ENCODE measurements at places on chromosomes 5 and 9.

GRCh38 chr9:126781186-126782052 is 23.4 kb upstream of the ZBTB43 start:
- peak; percentile 78 for DNase-seq

- no peak for DNase-seq
These were observed 16.4 kb downstream of the MFAP3 start for GRCh38 chr5:154055201-154055600.

DNA sequence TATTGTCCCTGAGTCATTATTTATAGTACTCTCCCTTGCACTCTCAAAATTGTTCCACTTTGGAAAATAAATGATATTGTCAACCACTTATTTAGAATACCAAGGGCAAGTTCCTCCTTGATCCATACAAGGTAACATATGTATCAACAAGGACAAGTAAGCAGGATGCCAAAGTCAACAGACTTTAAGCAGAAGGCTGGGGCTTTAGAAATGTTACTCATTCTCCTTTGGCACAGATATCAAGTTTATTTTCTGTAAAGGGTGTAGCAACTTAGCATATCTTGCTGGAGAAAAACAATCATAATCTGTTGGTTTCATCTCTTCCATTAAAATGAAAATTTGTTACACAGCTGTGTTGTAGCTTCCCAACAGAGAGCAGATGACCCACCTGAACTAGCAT is 248.7 kb upstream of the SLC30A5 start:
- DNase-seq = no peak

DNA sequence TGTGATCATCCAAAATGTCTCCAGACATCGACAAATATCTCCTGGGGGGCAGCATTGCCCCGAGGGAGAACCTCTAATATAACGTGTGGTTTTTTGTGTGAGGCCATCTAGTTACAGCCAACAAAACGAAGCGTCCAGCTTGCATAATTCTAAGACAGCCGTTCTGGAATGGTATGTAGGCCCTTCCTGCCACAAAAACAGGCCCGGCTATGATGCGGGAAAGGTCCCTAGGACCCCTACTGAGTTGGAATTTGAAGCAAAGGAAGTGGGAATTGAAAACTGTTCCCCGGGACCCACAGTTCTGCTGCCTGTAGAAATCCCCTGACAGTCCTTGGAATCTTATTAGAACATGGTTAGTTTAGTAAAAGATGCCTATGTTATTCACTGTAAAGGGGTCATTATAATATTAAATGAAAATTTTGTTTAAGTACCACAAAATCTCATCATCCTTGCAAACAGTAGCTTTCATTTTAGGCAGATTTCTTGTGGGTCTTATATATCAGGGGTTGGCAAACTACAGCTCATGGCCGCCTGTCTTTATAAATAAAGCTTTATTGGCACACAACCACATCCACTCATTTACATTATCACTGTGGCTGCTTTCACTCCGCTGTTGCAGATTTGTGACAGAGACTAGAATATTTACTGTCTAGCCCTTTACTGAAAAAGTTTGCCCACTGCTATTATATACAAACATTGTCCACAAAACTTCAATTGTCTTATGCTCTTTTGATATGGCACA is 70.7 kb downstream of the MSX2 start:
- no peak for DNase-seq

GRCh38 chr5:68419637-68420452 is 204.3 kb downstream of the PIK3R1 start:
- no peak for DNase-seq

GRCh38 chr9:134442085-134442474 is 115.8 kb downstream of the RXRA start:
- DNase-seq = peak; percentile 67

GRCh38 chr9:124074746-124075145 is 63.2 kb downstream of the LHX2 start:
- DNase-seq = no peak

DNA sequence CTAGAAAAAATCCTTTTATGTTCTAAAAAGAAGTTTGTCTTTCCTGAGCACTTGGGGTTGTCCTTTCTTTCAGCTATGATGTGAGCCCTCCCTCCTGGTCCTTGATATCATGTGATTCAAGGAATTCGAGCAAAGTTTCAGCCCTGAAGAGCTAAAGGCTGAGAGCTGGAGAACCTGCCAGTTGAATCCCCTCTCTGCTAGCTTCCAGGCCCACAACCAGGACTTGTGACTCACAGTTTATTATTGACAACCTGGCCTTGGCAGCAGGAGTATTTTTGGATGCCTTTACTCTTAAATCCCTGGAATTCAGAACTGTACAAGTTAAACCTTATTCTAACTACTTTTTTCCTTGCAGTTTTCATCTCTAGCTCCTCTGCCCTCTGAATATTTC is 182.8 kb downstream of the SPOCK1 start:
- no peak for DNase-seq

- no peak for DNase-seq
These were observed 624 bp upstream of the RETREG1 start for GRCh38 chr5:16617274-16617968.

- DNase-seq = no peak
These were observed 21.1 kb upstream of the CPLX2 start for GRCh38 chr5:175850119-175850845.

DNA sequence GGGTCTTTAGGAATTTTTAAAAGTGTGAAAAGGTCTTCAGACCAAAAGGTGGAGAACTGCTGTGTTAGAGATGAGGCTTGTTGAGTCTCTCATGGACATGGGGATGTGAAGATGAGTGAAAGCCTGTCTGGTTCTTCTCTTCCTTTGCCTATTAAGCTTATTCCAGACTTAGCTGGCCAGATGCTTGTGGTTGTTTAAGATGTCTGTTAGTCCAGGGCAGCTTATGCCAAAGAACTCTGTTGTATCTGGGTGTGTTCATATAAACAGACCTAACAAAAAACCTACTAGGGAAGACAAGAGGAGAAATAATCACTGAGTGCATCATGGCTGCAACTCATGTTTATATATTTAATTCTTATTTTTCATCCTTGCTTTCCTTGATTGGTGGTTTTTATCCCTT is 57.5 kb upstream of the NCS1 start:
- no peak for DNase-seq

- no peak for DNase-seq
These were observed 2.9 kb downstream of the FOXE1 start for GRCh38 chr9:97855899-97856298.

GRCh38 chr9:87675906-87676515 is 49.9 kb upstream of the CTSL start:
- no peak for DNase-seq

- DNase-seq = no peak
These were observed 75.3 kb upstream of the IL12B start for GRCh38 chr5:159405611-159406031.

GRCh38 chr9:99582814-99583213 is 238.9 kb upstream of the NR4A3 start:
- no peak for DNase-seq

- no peak for DNase-seq
These were observed 810.6 kb downstream of the TLE4 start for GRCh38 chr9:80382211-80382891.

- DNase-seq = no peak
These were observed 475.2 kb downstream of the CDK5RAP2 start for GRCh38 chr9:120104771-120105170.

- no peak for DNase-seq
These were observed 310.4 kb downstream of the SLF1 start for GRCh38 chr5:94928891-94929290.

- DNase-seq = no peak
These were observed 643 bp downstream of the PLEKHG4B start for GRCh38 chr5:92401-93220.

GRCh38 chr9:120965344-120966012 is 38.9 kb upstream of the TRAF1 start:
- no peak for DNase-seq

DNA sequence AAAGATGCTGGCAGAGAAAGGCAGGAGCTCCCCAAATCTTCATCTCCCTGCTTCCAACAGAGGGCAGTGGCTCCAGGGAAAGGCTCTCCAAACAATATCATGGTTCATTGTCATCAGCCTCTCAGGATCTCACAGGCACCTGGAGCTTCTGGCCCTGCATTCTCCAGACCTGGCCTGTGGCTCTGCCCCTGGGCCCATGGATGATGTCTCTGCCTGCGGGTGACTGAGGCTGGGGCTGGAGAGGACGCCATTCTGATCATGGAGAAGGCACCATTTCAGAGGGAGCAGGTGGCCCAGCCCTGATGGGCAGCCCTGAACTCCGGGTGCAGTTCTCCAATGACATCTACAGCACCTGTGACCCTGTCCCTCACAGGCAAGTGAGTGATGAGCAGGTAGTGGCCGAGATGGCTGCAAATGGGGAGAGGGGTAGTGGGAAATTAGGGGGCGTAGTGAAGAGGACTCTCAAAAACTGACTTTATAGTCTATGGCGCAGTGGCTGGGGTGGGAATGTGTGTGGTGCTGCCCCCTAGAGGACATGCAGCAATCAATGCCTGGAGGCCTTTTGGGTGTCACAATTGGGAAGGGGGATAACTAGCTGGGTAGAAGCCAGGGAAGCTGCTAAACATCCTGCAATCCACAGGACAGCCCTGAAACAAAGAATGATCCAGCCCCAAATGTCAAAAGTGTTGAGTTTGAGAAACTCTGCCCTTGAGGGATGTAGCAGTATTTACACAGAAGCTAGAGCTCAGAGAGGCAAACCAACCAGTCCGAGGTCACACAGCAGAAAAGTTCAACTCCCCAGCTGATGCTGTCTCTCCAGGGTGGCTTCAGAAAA is 3.2 kb downstream of the SH3PXD2B start:
- no peak for DNase-seq

DNA sequence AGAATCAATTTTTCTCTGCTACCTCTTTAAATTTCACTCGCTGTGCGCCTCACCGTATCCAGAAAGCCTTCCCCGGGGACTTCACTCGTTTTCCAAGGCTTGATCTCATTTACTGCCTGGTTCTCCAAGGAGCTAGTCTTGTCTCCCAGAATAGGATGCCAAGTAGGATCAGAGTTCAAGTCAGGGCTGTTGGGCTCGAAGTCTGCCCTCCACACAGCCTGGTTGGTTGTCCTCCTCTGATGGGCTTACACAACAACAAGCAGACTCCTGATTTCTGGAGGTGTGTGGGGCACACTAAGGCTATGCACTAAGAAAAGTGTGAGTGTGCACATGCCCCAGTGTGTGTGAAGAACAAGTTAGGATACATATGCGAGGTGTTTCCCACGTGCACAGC is 14.0 kb upstream of the TNIP1 start:
- DNase-seq = no peak

DNA sequence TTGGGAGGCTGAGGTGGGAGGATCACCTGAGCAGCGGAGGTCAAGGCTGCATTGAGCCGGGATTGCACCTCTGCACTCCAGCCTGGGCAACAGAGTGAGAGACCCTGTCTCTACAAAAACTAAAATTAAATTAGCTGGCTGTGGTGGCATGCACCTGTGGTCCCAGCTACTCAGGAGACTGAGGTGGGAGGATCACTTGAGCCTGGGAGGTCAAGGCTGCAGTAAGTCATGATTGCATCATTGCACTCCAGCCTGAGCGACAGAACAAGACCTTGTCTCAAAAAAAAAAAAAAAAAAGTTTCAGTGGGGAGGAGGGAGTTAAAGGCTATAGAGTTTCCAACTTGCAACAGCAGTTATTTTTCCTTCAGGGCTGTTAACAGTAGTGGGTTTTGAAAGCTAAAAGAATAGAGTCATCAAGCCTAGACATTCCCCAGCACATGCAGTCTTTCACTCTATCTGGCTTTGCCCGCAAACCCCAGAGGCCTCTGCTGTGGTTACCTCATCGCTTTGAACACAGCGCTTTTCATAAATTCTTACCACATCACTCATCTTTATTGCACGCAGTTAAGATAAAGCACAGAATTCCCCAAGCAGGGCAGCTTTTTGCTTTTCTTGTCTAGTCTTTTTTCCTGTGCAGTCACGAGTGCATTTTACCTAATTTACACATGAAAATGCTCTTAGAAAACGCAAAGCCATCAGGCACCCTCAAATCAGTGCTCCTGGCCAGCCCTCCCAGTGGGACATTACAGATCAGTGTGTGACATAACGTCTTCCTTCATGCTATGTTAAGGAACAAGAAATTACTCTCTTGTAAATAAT is 8.7 kb upstream of the SLC2A8 start:
- DNase-seq = no peak

DNA sequence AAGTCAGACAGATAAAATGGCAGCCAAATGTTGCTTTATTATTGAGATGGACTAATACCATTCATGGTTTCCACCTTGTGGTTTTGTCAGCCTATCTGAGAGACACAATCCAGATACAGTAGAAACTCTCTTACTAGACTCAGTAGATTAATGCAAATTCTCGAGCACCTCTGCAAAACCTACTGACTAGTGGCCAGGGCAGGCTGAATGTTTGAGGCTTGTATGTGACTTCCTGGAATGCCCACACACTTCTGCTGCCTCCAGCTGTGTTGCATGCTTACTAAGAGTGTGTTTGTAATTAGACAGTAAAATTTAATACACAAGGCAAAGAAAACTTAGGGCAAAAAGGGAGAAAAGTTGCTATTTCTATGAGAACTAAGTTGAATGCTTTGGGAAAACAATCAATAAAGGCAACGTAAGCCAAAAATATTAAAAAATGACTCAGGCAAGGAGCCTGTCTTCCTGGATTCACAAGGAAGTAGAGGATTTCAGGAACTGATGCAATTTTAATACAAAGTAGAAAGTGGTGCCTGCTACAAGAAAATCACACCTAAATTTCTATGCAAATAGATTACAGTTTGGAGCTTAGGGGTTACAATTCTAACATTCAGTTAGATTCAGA is 30.2 kb upstream of the CCNG1 start:
- DNase-seq = no peak

DNA sequence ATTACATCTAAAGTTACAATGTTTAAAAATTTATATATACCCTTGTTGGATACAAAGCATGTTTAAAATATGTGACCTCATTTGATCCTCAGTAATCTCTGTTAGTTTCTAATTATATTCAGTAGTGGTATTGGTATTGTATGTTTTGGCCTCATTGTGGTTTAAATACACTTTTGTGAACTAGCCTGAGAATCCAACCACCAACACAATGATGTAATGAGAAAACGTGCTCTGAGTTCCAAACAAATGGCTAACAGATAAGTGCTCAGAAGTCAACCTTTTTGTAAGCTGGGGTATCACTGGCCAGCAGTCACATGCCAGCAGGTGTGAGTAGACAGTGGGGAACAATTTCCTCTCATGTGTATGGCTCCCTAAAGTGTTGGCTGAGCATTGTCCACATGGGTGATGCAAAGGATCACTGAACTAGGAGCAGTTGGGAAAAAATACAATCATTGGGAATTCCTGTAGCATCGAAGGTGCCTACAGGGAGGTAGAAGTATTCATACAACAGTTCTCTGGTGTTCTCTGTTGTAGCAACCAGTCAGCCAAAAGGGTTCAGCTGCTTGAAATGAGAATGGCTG is 56.1 kb downstream of the DOCK8 start:
- DNase-seq = no peak

- DNase-seq = no peak
These were observed 9.8 kb upstream of the RAPGEF6 start for GRCh38 chr5:131644822-131645221.

DNA sequence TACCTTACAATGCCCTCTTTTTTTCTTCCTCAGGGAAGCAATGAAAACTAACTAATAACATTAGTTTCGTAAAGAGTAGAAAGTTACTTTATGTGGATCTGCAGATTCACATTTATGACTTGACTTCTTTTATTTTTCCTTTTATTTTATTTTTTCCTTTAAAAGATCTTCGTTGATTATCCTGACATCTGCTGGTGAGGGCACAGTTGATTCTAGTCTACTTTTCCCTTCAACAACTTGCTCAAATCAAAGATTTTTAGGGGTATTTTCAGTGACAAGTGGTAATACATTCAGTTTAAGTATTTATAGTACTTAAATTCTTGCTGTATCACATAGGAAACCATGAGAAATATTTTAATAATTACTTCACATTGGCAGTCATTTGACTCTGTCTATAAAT is 4.9 kb downstream of the EDIL3 start:
- no peak for DNase-seq

- DNase-seq = no peak
These were observed 76.6 kb downstream of the CD180 start for GRCh38 chr5:67120032-67120431.

Data from right lobe of liver (tissue), 6 donors.